ENCODE measurements at places on chromosomes 1 and 21.

DNA sequence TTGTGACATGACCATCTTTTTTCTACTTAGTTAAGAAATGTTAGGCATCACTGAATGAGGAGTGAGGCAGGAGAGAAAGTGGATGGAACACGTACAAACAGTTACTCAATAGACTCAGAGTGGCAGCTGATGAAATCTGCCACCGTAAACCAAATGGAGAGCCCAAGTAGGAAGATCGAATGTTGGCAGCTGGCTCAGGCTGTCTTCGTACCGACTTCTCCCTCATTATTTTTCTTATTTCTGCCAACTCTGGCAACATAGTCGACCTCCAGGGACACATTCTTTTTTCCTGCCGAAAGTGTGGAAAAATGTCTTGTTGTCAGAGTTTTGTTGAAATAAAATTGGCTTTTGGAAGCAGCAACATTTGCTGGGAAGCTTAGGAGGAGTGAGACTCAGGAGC lies 143.3 kb downstream of the GREM2 start:
- DNase-seq, result no peak

DNA sequence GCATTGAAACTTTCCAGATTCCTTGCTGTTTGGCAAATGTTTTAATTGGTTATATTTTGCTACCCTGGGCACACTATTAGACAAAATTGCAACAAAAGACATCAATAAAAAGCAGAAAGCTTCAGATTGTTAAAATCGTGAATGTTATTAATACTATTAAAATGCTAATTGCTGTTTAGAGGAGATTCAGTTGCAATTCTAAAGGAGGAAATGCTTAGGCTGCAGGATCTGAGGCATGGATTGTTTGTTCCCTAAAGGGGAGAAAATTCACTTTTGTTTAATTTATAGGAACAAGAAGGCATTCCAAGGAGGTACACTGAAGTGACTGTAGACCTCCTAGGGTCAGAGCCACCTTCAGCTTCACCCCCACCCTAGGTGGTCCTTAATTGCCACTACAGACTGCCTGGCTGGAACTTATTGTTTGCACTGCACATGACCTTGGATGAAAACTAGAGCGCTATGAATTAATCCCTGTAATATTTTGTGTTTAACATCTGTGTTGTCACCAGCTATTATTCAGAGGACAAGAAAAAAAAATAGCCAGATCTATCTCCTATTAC lies 1266.9 kb upstream of the ADGRL2 start:
- DNase-seq, result no peak

DNA sequence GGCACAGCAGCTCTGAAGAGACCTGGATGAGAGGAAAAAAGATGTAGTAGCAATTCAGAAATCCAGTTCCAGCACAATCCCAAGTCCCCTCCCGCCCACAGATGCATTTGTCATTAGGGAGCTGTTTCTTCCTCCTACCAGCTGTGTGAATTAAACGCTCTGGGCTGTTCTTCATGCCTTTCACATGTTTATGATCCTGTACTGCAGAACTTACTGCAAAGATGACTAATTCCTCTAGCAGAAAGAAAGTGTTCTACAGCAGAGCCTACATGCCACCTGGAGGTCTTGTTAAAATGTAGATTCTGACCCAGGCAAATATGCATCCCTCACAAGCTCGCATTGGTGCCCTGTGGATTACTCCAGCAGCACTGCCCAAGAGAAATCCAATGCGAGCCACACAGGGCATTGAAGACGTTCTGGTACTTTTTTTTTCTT lies 6.5 kb downstream of the ENO1 start:
- DNase-seq, result no peak

GRCh38 chr1:43067233-43067745 lies 104.8 kb downstream of the EBNA1BP2 start:
- DNase-seq, result no peak

DNA sequence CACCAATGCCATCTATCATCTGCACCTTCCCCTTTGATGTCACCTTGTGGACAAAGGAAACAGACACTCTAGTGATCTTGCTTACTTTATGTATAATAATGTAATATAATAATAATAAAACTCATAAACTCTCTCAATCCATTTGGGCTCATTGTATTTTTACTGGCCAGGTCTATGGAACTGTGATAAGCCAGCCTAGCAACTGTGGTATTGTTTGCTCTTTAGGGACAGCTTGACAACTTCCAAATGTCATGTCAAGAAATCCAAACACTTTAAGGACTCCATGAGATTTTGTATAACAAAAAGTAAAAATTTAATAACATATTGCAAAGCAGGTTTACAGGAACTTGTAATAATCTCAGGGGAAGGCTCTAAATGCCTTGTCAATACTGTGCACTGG lies 1163.4 kb upstream of the TMPRSS15 start:
- DNase-seq, result no peak

GRCh38 chr1:76690766-76691165 lies 176.5 kb upstream of the ST6GALNAC5 start:
- DNase-seq, result no peak

DNA sequence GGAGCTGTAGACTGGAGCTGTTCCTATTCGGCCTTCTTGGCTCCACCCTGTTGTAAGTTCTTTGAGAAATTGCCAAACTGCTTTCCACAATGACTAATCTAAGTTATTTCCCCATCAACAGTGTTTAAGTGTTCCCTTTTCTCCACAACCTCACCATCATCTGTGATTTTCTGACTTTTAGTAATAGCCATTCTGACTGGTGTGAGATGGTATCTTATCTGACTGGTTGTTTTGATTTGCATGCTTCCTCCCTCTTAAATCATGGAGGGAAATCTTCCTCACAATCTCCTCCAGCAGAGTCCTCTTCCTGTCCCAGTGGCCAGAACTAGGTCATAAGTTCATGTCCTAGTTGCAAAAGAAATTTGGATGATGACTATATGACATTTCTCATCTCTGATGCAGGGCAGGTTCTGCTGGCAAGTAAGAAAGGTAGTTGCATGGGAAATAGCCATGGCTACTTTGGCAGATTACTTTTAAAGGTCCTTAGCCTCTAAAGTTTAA lies 294.0 kb downstream of the LRRC40 start:
- DNase-seq, result no peak

DNA sequence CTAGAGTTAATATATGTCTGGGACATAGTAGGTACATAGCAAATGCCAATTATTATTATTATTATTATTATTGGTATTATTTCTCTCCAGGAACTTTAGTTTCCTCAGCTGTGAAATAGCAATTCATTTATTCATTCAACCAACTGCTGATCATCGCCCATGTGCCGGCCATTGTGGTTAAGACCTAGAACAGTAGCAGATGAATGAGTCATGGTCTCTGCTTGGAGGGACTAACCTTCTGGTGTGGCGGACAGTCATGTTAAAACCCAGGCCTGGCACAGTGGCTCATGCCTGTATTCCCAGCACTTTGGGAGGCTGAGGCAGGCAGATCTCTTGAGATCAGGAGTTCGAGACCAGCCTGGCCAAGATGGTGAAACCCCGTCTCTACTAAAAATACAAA lies 23.8 kb upstream of the LDLRAP1 start:
- no peak for DNase-seq

DNA sequence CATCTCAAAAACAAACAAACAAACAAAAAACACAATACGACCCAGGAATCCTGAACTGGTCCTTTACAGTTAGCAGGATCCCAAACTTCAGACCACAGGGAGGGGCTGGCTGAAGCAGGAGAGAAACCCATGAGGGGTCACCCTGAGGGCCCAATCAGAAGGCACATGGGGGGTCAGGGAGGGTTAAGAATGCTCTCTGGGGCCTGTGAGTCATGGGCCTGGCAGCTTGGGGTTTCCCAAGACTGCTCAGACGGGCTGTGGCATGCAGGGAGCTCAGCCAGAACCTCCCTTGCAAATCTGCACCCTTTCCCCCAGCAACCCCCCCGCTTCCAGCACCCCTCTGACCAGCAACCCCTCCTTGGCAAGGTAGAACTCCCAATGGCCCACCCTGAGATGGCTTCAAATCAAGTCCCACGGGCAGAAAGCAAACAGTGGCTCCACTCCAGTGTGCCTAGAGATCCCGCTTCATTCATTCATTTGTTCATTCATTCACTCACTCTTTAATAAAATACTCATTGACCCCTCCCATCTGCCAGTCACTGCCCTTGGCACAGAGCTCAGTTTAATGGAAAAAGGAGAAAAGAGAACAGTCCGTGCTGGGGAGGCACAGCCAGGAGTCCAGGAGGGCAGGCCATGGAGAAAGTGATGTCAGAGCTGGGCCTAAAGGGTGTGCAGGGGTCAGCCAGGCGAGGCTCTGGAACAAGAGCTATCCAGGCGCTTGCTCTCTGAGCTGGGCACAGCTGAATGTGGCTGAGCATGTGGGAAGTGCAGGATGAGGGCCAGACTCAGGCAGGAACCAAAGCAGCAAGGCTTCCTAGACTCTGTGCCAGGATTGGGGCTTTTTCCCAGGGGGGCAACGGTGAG lies 8.2 kb downstream of the UQCRHL start:
- no peak for DNase-seq

GRCh38 chr1:245748240-245748639 lies 593.5 kb downstream of the KIF26B start:
- no peak for DNase-seq

DNA sequence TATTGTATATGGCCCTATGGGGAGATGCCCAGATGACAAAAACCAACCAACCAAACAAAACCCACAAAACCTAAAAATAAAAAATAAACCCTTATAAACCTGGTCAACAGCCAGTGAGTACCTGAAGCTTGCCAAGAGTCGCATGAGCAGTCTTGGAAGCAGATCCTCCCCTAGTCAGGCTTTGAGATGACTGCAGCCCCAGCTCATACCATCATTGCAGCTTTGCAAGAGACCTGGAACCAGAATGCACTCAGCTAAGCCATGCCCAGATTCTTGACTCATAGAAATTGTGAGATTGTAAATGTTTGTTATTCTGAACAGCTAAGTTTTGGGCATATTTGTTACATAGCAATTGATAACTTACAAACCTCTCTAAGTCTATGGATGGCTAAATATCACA lies 326.8 kb downstream of the HLX start:
- no peak for DNase-seq

- DNase-seq, result no peak
These were observed at the start of gene CR1 for GRCh38 chr1:207495801-207496792. TSS of gene CR1 (plus strand) at chr1:207496157. CDS start at chr1:207496268, 111 bp downstream.

GRCh38 chr1:25676488-25676887 lies 59.9 kb downstream of the MAN1C1 start:
- no peak for DNase-seq

DNA sequence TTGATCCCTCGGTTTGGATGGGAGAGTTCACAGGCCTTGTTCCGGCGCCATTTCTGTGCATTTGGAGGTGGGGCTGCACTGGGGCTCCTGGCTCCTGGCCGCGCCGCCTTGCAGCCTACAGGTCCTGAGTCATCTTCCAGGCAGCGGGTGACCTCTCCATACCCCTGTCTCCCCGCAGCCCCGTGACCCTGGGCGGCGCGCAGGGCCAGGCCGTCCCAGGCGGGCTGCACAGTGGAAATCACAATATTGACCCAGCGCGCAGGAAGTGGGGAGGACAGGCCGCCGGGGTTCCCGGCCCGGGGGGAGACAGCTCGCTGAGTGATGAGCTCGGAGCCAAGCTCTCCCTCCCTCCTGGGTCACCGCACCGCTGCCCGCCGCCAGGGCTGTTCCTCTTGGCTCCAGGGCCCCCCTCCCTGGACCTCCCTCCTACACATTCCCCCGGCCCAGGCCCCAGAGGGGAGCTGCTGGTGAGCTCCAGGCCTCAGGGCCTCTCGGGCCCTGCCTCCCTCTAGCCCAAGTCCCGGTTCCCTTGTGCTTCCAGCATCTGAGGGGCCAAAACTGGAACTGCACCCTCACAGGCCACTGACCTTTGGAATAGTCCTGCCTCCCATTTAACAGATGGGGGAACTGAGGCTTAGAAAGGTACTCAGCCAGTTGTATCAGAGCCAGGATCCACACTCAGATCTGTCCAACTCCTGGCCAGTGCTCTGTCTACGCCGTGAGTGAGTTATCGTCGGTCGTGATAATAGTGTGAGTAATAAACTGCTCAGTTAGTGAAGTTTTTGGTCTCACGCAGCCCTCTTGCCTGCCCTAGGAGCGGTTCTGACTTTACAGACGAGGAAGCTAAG lies 142.9 kb upstream of the WNT4 start:
- DNase-seq, result no peak

GRCh38 chr1:80023358-80023757 lies 1016.8 kb upstream of the ADGRL4 start:
- DNase-seq, result no peak

- no peak for DNase-seq
These were observed 18.6 kb upstream of the SLAMF9 start for GRCh38 chr1:159972443-159973205.

DNA sequence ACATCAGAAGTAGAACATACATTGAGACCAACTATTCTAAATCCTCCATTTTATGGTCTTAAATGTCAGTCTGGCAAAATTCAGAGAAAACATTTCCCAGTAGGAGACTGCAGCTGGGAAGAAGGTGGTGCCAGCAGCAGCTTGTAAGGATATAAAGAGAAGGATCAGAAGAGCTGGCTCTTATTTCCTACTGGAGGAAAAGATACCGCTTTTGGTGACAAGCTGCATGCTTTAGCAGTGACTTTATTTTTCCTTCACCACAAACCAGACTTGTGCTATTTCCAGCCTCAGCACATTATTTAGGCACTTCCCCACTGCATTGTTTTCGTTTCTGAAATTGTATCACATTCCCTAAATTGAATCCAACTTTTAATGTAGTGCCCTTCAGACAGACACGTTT lies 28.4 kb downstream of the RNF11 start:
- no peak for DNase-seq

DNA sequence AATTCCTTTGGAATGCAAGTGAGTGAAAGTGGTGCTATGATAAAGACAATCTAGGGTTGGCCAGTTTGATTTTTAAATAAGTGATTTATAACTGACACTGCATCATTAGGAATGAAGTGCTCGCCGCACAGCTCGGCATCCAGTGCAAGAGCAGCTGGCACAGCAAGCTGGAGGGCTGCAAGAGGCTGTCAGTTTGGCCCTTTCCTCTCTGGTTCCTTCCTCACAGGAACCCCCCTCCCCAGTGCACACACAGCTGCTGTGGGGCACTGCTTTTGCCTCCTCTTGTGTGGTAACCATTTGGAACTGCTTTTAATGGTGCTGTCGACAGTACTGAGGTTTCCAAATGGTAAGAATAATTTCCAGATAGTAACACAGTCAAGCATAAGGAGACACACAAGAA lies 10.4 kb upstream of the BCAR3 start:
- DNase-seq, result no peak

GRCh38 chr1:155261852-155262673 lies at the start of gene SCAMP3:
TSS of gene SCAMP3 (minus strand) at chr1:155262360. CDS start at chr1:155262151, 209 bp downstream.
- peak; percentile 81 for DNase-seq

- DNase-seq, result peak; percentile 5
These were observed 65.5 kb upstream of the CR1L start for GRCh38 chr1:207579436-207579799.

DNA sequence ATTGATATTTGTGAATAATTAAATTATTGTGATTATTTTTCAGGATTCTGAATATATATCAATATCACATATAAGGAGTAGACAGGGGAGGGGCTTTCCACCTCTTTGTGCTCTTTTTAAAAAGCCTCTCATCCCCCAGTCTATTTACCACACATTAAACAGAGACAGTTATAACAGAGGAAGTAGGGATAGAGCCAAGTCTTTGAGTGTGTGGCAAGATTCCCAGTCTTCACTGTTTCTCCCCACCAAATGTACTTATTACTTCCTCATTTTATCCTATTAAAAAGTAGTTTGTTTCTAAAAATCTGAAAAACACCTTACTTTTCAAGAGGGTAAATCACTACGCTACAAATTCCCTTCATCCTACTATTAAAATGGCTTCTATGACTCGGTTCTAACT lies 46.7 kb downstream of the EPS15 start:
- DNase-seq, result no peak

All from T-cell (primary cell).